Inflammatory macrophage (primary cell): ENCODE measurements at places on chromosomes 5 and 9.

- DNase-seq: peak; percentile 25
Observed at GRCh38 chr9:136947955-136948510, 3.0 kb downstream of the C8G start.

- DNase-seq: no peak
Observed at GRCh38 chr5:172002310-172002709, 4.1 kb downstream of the FBXW11 start.

DNA sequence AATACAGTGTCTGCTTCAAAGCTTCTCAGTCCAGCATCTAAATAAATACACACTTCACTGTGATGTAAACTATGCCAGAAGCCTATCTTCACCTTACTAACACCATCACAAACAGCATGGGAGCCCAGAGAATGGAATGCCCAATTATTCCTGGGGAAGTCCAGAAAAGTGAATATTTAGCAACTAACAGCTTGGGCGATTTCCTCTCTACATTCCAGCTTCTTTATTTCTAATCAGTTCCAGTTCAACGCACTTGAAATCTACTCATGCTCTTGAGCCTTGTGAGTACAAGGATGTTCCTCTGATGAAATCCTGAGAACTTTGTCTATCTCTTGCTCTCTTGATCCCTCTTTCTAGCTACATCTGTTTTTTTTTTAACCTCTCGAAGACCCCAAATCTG is 100.4 kb upstream of the C9orf72 start:
- DNase-seq: no peak

- no peak for DNase-seq
Observed at GRCh38 chr9:19999491-20000057, 210.7 kb upstream of the SLC24A2 start.

DNA sequence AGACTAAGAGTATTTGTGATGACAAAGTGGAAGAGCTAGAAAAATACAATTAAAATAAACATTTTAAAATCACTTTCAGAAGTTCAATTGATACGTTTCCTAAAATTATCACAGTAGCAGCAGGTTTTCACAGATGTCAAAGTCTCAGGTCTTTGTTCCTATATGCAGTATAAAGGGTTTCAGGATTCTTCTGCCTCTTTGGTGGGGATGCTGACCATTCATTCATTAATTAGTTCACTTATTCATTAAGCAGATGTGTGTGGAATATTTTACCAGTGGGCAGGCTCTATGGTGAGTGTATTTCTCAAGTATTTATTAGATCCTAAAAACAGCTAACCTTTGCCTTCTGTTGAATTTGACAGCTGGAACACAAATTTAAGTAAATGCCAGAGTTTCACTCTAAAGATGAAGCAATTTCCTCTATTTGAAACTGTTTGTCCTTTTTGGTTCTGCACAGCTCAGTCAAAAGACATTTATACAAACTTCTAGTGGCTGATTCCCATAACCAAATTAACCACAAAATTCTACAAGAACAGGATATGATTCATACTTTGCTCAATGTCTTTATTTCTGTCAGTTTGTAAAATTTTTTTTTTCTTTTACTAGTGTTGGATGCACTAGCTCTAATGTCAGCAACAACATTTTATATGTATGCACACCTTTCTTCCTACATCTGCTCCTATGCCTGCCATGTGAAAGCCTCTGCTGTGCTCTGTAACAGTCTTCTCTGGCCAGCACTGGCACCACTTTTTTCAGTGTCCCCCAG is 75.9 kb upstream of the PRR16 start:
- DNase-seq: peak; percentile 90

DNA sequence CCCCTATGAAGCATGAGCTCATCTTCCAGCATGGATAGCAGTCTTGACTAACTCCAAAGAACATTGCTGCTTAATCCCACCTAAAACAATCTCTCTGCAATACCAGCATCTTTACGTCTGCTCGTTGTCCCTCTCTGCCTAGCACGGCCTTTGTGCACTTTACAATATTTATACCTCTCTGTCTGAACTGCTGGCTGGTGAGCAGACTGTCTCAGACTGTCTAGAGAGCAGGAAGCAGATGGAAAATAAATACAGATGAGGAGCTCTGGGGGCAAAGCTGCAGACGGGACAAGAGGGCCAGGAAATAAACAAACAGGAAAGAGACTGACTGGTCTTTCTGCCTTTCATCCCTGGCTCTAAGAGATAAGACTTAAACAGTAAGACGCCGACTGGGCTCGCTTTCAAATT is 224.8 kb downstream of the ENC1 start:
- no peak for DNase-seq

DNA sequence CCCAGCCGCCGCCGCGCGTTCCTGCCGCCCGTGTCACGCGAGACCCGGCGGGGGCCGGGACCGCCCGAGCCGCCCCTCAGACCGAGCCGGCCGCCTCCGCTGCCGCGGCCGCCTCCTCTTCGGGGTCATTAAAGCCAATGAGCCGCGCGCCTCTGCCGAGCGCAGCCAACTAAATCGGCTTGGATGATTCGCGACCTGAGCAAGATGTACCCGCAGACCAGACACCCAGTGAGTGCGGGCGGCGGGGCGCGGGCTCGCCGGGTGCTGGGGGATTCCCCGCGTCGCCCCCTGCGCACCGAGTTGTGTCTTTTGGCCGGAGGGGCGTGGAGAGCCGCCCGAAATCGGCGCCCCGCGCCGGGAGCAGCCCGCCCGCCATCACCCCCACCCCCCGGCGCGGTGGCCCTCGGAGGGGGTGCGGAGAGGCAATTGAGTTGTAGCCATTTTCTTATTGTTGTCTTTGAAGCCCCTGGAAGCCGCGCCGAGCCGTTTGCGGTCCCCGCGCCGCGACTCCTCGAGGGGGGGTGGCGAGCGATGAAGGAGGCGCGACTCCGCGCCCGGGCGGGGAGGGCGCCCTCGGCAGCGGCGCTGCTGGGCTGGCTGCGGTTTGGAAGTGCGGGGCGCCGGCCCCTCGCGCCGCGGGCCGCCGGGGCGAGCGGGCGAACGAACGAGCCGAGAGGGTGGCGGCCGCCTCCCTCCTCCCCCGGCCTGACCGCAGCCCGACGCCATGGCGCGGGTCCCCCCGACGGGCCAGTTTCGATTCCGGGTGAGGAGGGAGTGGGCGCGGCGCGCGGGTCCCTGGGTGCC is 1.0 kb downstream of the TLE4 start:
- DNase-seq: peak; percentile 25

DNA sequence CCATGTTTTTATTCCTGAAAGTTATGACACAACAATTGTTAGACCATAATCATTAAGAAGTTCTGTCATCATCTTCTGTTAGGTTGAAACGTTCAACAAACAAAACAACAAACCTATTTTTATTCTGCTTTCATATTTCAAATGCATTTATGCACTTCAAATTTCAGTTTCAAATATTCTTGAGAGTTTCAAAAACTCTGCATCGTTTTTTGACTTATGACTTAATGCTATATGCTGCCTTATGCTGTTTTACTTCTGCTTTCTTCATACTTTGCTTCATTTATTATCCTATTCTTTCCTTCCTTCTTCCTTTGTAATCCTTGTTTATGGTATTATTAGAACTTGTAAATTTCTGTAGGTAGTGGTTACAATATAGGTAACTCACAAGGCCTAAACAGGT is 95.0 kb downstream of the PCSK1 start:
- no peak for DNase-seq

DNA sequence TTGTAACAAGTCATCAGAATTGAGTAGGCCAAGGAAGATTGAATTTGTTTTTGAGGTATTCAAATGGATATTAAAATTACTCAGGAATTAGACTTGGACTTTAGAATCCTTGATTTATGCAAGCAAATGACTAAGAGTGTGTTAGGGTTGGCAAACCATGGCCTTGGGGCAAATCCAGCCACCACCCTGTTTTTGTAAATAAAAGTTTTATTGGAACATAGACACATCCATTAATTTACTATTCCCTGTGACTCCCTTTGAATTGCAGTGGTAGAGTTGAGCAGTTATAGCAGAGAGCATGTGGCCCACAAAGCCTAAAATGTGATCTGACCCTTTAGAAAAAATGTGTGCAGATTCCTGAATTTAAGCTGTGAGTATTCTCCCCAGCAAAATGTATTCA is 115.6 kb downstream of the WDR70 start:
- no peak for DNase-seq

DNA sequence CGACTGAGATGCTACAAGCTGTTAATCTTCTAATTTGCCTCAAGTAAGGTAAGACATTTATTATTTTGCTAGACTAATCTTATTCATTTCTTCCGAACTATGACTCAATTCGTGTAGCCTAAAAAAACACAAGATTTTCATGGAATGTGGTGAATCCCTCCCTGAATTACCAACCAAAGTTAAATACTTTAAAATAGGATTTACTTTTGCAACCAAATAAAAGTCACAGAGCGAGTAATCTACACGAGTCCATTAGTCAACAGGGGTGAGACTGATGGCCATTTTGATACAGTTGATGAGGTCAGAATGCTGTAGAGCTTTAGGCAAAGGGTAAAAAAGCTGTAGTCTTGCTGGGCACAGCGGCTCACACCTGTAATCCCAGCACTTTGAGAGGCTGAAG is 13.1 kb upstream of the BNC2 start:
- DNase-seq: no peak

DNA sequence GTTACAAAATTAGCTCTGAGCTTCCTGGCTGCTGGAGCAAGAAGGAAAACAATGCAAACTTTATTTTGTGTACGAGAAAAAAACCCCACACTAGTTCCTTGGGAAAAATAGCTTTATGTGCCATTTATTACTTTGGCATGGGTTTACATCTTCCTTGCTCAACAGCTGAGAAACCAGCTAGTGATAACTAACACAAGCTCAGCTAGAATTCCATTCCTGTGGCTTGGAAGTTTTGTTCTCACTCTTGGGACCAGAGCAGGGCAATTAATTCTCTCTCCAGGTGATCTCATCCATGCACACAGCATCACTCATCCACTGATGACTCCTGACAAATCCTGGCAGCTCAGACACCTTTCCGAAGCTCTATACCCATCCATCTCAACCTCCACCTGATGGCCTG is 104.1 kb downstream of the CRB2 start:
- DNase-seq: no peak
